ENCODE measurements at places on chromosomes 3 and 15. TPM values are rescaled to one million over a fixed set of nuclear protein-coding genes. Genes with fewer than 3 reads are reported as not detected.

SLC12A1 gene
- not detected for total RNA-seq

SPATA12 gene
- total RNA-seq: not detected

KBTBD13 gene
- total RNA-seq: 3.3 TPM

CPN2 gene
- 0.35 TPM for total RNA-seq

CCR9 gene
- not detected for total RNA-seq

FHIT gene
- total RNA-seq: 16.6 TPM

UNC13C gene
- total RNA-seq: 0.32 TPM

SLC28A2 gene
- not detected for total RNA-seq

ST3GAL6 gene
- total RNA-seq: 87.0 TPM

PIERCE2 gene
- 3.2 TPM for total RNA-seq

FRMD5 gene
- 69.1 TPM for total RNA-seq

CELSR3 gene
- 0.22 TPM for total RNA-seq

SLC24A5 gene
- not detected for total RNA-seq

CHRFAM7A gene
- 3.8 TPM for total RNA-seq

SEMA3B gene
- 26.5 TPM for total RNA-seq

CLASP2 gene
- 70.1 TPM for total RNA-seq

ZNF774 gene
- total RNA-seq: 5.6 TPM

TXNRD3 gene
- total RNA-seq: 5.1 TPM

SIDT1 gene
- 0.89 TPM for total RNA-seq

DAZL gene
- not detected for total RNA-seq

PML gene
- 24.6 TPM for total RNA-seq

ERICH6 gene
- total RNA-seq: 0.19 TPM

CTDSPL2 gene
- total RNA-seq: 19.0 TPM

APOD gene
- 692 TPM for total RNA-seq

FBXO40 gene
- 147 TPM for total RNA-seq

ZNF620 gene
- total RNA-seq: 1.5 TPM

LHFPL4 gene
- not detected for total RNA-seq

CGNL1 gene
- 19.6 TPM for total RNA-seq

GPR87 gene
- total RNA-seq: not detected

CSPG5 gene
- 0.32 TPM for total RNA-seq

USP50 gene
- total RNA-seq: 1.5 TPM

CIB1 gene
- 69.9 TPM for total RNA-seq

BCHE gene
- 0.81 TPM for total RNA-seq

BOC gene
- total RNA-seq: 12.8 TPM

DUOXA2 gene
- total RNA-seq: not detected

DNAH12 gene
- 0.22 TPM for total RNA-seq

HRG gene
- not detected for total RNA-seq

PTPRG gene
- total RNA-seq: 34.3 TPM

CPLX3 gene
- 0.67 TPM for total RNA-seq

DZIP1L gene
- total RNA-seq: 7.2 TPM

CKMT1A gene
- total RNA-seq: 0.32 TPM

SEMA5B gene
- 21.1 TPM for total RNA-seq

ZNF80 gene
- not detected for total RNA-seq

LTF gene
- total RNA-seq: 5.4 TPM

ESYT3 gene
- total RNA-seq: 2.4 TPM

TTLL13 gene
- total RNA-seq: 0.16 TPM

LYZL4 gene
- not detected for total RNA-seq

CHAC1 gene
- 1.6 TPM for total RNA-seq

POLQ gene
- 0.97 TPM for total RNA-seq

TMEM207 gene
- total RNA-seq: not detected

GRM2 gene
- 0.30 TPM for total RNA-seq
